ENCODE measurements at places on chromosomes 3 and 15.
A peak's percentile ranks its signal among the peaks of the same experiment; 100 is the strongest.

DNA sequence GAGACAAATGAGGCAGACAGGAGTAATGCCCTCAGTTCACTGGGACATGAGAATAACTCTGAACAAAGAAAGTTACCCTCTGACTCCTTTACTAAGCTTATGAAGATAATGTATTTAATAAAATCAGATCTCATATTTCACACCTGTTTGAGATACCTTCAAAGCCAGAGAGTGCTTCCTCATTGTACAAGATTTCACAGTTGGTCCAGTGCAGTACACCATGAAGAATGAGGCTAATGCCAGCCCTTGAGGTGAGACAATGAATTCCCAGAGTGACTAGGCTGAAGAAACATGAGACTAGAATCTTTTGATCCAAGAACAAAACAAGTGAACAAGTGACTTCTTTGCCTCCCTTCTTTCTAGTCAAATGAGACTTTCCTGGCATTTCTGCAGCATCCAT, 1133.8 kb downstream of the TUSC7 start:
- DNase-seq, result no peak

GRCh38 chr15:29092376-29093064, 177.1 kb downstream of the NSMCE3 start:
- DNase-seq, result no peak

GRCh38 chr3:58237941-58238681, 519 bp downstream of the ABHD6 start:
- peak; percentile 42 for DNase-seq

DNA sequence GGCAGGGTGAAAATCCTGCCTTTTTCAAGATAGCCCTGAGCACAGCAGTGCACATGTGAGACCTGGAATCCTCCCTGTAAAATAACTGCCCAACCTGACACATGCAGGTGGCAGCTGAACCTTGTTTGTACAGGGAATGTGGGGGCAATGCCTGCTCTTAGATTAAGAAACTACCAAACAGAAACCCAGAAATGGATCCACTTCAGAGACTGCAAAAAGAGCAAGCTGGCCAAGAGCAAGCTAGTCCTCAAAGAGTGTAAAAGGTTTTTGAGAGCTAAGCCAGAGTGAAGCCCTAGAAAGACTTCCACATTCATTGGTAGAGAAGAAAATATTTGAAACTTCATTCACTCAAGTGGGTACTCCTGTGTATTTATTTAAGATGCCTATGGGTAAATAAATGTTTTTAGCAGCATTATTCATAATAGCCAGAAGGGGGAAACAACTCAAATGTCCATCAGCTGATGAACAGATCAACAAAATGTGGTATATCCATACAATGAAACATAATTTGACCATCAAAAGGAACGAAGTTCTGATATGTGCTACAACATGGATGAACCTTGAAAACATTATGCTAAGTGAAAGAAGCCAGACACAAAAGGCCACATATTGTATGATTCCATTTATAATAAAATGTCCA, 96.0 kb upstream of the TSC22D2 start:
- DNase-seq, result no peak

GRCh38 chr3:181872887-181873286, 161.2 kb downstream of the SOX2 start:
- DNase-seq, result no peak

DNA sequence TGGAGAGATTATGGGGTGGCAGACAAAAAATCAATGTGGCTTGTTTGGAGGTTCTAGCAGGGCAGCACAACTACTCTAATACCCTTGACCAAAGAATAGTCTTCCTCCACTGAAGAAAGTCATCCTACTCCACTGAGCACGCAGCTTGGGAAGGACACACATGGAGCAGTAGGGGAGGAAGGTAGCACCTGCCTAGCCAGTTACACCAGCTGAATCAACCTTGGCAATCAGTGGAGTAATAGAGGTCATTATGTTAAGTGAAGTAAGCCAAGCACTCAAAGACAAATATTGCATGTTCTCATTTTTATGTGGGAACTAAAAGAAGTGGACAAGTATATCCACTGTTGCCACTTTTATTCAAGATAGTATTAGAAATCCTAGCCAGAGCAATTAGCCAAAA, 555.8 kb upstream of the ALCAM start:
- no peak for DNase-seq

GRCh38 chr3:16429086-16429485, 84.4 kb downstream of the RFTN1 start:
- DNase-seq, result no peak

DNA sequence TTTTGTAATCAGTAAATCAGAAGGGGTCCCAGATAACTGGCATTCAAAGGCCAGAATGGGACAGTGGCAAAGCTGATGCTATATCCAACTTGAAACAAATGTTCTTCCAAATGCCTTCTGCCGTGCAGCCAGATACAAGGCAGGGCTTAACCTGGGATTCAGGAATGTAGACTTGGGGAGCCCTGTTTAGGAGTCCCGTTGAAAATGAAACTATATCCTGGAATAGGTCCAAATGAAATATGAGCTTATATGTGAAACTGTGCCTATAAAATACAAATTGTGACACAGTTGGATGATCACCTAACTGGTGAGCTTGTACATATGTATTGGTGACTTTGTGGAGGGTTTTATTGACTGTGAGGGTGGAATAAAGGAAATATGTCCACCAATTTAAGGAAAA, 28.7 kb downstream of the FRMD4B start:
- no peak for DNase-seq

DNA sequence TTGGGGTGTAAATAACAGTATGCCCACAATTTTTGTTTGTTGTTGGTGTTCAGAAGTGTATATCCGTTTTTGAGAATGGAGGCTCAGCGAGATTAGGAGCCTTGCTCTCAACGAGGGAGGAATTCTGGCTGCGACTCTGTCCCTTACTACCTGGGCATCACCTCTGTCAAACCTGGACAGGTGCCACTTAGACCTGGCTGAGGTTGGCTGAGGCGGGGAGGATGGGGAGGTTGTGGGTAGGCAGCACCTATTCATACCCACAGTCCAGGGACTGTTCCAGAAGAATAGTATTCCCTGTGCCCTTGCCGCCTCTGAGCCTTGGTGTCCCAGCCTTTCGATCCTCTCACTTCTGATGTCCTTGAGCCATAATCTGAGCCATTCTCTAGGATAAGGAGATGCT, 99.9 kb downstream of the LINGO1 start:
- no peak for DNase-seq

DNA sequence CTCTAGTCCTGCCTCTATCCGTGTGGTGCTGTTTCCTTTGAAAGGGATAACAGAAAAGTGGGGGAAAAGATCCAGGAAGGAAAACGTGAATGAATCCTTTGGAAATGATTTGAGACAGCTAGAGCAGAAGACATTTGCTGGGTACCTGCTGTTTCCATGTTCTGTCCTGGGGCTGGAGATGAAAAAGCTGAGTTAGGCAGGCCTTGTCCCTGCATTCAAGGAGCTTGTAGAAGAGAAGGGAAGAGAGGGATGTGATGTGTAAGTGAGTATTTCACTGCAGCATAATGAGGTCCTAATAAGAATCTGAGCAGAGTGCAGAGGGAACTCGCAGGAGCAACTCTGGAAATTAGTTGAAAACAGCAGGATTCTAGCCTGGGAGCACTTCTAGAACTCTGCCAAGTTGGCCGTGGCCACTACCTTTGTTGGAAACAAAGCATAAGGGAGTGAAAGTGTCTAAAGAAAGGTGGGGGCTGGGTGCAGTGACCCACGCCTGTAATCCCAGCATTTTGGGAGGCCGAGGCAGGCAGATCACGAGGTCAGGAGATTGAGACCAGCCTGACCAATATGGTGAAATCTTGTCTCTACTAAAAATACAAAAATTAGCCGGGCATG, 13.8 kb upstream of the SEMA4B start:
- no peak for DNase-seq

- DNase-seq, result no peak
Observed at GRCh38 chr3:43869491-43869890, 178.8 kb downstream of the ABHD5 start.

DNA sequence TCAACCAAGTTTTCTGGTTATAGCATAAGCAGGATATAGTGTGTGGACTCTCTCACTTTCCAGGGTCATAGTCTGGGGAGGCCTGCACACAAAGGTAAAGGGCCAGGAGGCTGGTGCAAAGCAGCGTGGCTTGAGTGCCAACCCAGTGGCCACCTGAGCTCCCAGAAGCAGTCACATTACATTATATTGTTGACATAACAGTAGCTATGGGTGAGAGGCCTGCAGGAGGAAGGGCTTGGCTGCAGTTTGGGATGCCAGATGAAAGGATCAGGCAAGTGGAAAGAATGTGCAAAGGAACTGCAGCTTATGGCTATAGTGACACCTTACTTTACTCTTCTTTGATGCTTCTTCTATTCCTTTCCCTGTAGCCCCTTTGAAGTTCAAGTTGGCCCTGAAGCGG, 96.5 kb downstream of the FLNB start:
- no peak for DNase-seq

- DNase-seq, result peak; percentile 18
Observed at GRCh38 chr15:85380812-85381642, 624 bp downstream of the AKAP13 start.

GRCh38 chr3:187101184-187102072, 37.9 kb downstream of the RPL39L start:
- DNase-seq, result peak; percentile 14

DNA sequence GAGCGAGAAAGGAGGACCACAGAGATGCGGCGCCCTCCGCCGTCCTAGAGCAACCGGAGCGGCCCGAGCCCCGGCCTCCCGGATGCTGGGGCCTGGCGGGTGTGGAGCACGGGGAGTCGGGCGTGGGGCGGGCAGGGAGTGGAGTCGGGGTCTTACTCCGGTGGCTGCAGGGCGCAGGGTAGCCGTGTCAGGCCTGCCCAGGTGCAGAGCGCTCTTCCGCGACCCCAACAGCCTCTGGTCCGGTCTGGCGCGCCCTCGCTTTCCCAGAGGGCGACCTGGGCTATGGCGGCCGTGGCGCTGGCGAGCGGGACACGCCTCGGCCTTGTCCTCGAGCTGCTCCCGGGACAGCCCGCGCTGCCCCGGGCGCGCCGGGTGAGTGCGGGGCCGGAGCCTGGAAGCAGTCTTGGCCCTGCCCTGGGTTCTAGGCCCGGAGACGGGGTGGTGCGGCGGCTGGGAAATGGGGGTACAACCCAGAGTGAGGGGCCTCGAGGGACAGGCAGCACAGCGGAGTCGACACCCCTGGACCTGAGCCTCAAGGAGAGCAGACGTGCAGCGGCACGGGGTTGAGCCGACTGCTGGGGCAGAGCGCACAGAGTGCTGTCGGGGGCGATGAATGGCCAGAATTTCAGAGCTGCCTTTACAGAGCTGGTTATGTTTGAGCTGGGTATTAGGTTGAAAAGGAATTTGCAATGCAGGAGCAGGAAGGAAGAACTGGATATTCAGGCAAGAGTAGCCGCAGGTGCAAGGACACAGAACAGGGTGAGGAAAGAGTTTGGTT, at the start of gene ZNF662:
TSS of gene ZNF662 (plus strand) at position 73 of the 778 bp plus-strand sequence. CDS start 1,973 bp downstream, outside the sequence.
- DNase-seq, result no peak

GRCh38 chr15:85795337-85796305, 896 bp upstream of the KLHL25 start:
- DNase-seq, result no peak

DNA sequence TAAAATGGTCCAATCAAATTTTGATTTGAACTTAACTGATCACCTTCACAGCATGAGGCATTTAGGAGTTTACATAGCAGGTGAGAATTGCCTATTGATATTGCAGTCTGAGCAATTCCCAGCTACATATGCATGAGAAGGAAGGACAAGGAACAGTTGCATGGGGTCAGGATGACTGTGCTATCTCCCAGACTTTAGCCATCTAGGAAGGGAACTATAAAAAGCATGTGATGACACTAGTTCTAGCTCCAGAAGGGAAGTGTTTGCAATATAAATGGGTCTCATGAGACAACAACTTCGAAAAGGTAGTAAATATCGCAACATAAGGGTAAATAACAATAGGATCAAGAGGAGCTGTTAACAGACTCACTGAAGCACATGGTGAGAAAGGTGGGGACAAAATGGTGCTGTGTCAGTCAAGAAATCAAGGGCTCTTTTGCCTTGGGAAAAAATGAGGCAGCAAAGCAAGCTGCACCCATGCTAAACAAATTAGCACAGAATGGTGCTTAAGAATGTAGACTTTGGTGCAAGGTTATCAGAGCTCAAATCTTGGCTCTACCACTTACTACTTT, 90.4 kb upstream of the SLC2A2 start:
- no peak for DNase-seq

- DNase-seq, result no peak
Observed at GRCh38 chr3:186640473-186640818, 247 bp downstream of the FETUB start.

DNA sequence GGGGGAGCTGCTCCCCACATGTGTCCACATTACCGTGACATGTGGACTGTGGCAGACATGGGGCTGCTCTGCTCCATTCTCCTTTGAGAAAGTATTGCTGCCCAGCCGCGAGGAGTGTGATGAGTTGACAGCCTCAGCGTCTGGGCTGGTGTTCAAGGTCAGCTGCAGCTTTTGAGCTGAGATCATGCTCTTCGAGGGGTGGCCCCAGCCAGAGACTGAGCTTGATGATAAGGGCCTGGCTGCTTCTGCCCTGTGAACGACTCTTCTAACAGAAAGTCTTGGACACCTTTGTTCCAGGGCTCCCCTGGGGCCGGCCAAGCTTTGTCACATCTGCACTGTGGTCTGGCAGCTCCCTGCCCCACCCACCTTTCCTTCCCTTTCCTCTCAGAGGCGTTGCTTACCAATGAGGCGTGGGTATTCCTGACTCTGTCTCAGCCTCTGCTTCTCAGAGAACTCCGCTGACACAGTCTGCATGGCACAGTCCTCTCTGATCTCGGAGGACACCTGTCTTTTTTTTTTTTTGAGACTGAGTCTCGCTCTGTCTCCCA, 86.6 kb downstream of the CHRD start:
- no peak for DNase-seq

GRCh38 chr3:61053781-61054496, 197.3 kb downstream of the FHIT start:
- DNase-seq, result no peak

DNA sequence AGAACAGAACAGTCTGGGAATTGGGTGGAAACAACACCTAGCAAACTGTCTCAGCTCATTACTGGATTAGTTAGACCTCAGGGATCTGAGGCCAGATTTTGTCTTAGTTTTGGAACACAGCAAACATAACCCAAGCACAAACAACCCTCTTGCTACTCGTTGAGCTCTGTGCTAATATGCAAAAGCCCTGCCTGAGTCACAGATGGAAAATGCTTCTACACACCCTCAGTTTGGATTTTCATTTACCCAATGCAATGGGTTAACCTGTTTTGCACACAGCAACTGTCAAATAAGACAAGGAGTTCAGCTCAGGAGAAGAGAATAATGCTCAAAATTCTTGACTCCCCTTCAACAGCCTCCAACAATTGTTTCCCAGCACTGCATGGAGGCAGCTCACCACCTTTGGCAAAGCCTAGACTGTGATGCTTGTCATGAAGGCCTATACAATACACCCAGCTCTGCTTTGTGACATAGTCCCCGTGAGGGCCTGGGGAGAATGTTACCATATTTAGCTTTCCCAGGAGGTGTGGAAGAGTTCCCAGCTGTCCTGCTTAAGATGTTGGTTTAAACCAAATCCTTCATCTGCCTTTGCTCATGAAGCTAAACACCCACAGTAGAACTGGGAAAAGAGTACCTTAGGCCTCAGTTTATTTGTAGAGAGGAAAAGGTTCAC, 68.9 kb upstream of the MNS1 start:
- no peak for DNase-seq

GRCh38 chr3:134282659-134283047, 32.0 kb upstream of the RYK start:
- no peak for DNase-seq

GRCh38 chr15:77855871-77856270, 221.6 kb downstream of the TBC1D2B start:
- no peak for DNase-seq

- no peak for DNase-seq
Observed at GRCh38 chr3:89157575-89157974, 50.2 kb downstream of the EPHA3 start.

Measured in stimulated activated CD8-positive, alpha-beta memory T cell treated with anti-CD3 and anti-CD28 coated beads, Interleukin-4, amount 100 ng/mL, for 1 hour (primary cell).